ENCODE measurements at places on chromosomes 7 and 10.

- no peak for DNase-seq
Observed at GRCh38 chr7:91310830-91311460, 46.7 kb downstream of the FZD1 start.

GRCh38 chr7:96173781-96174180 is 148.1 kb downstream of the SLC25A13 start:
- DNase-seq, result no peak

- DNase-seq, result no peak
Observed at GRCh38 chr7:94656925-94657731, 1.2 kb upstream of the SGCE start.

DNA sequence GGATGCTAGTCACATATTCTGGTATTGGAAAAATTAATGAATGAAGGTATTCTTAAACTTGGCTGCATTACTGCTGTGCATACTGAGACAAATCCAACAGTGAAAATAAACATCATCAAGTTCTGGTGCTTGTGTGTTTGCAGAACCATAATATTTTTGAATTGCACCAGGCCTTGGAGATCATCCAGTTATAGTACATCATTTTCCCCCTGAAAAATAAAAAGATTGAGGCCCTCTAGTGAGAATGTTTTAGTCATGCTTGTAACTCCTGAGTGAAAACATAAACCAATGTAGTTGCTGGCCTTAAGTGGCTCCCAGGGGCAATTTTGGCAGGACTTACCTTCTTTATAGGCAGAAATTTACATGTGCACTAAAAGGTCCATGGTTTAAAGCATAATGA is 218.8 kb upstream of the TMEM229A start:
- no peak for DNase-seq

- DNase-seq, result no peak
Observed at GRCh38 chr7:41882745-41883420, 180.0 kb upstream of the INHBA start.

- no peak for DNase-seq
Observed at GRCh38 chr7:102030696-102031095, 213.3 kb downstream of the CUX1 start.

GRCh38 chr7:17336168-17336567 is 37.7 kb downstream of the AHR start:
- DNase-seq, result no peak

- DNase-seq, result no peak
Observed at GRCh38 chr10:59578741-59579140, 130.9 kb downstream of the SLC16A9 start.

- no peak for DNase-seq
Observed at GRCh38 chr10:80518143-80518806, 19.4 kb upstream of the SH2D4B start.

DNA sequence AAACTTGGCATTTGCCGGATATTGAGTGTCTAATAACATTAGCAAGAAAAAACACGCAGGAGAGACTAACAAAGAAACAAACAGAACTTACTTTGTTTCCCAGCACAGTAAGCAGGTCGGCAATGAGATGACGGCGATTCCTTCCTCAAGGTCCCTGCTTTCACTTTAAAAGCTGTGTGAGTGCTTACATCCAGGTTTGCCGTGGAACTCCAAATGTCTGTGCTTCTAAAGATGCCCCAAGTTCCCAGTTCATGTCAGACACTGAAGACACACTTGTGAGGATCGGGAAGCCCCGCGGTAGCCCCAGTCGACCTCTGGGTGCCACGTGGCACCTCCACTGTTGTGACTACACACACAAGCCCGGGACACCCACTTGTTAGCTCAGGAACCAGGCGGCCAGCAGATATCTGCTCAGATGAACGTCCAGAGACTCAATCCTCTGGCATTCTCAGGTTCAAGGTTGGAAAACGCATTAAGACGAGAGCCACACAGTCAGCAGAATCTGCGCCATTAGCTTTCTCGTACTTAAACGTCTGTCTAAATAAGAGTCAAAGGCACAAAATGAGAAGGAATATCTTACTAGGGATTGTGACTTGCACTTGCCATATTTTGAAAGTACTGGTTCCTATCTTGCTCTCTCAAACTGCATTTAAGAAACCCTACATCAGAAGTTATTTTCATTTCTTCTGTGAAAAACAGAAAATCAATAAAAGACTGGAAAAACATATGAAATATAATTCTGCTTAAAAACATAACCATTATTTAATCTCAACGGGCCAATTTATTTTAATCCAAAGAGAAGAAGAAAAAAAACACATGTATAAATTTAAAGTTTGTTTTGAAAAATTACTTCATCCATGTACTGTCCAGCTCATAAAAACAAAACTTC is 207.6 kb upstream of the KLF14 start:
- DNase-seq, result no peak
